Astrocyte of the cerebellum (primary cell): ENCODE measurements at places on chromosomes 1 and 21.

GRCh38 chr21:34020983-34021553 is 52.3 kb upstream of the MRPS6 start:
- DNase-seq: no peak

GRCh38 chr1:69824932-69825331 is 257.2 kb downstream of the LRRC7 start:
- peak; percentile 1 for DNase-seq

DNA sequence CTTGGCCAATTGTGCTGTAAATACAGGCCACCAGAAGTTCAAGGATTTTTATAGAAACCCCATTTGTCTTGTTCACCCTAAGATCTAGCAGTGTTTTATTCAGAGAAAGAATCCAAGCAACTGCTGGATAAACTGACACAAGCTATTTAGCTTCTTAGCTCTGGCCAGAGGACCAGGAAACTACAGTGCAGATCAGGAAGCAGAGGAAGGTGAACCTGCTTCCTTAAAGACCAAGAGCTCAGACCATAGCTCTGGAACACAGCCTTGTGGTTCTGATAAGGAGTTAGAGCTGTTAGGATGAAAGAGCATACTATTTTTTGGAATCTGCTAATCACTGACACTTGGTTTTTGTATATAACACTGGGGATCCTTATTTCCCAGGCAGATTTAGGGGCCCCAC is 5.2 kb upstream of the CCDC17 start:
- no peak for DNase-seq

- DNase-seq: no peak
These were observed 108.9 kb downstream of the OMA1 start for GRCh38 chr1:58437623-58438022.

GRCh38 chr1:56375326-56375804 is 204.0 kb downstream of the PLPP3 start:
- DNase-seq: peak; percentile 58

DNA sequence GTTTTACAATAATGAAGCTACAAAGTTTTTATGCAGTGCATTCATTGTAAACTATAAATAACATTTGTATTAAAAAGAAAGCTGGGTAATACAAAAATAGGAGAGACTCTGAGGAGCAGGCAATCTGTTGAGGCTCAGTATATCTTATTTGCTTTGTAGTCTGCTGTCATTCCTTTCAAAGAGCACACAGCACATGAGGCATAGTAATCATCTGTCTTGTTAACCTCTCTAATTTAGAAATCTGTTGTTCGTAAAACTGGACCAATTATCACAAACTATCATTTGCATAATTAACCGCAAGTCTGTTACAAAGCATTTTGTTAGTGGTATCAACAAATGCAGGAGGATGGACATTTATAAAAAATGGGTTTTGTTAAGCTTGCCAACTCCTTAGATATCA is 51.0 kb downstream of the SELENOF start:
- no peak for DNase-seq

DNA sequence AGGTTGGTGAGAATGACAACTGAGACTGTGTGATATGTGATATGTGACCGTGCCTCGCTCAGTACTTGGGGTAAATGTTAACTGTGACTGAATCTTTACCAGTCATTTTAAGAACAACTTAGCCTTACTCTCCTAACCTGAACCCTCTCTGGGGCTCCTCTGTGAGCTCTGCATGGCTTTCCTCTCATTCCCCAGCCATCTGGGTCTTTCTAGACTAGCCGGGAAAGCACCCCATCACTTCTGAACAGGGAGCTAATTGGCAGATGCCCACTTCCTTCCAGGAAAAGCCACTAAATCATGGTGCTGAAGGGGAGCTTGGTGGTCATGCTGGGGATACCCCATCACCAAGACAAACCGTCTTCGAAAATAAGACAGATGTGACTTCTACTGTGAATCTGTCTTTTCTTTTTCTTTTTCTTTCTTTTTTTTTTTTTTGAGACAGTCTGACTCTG is 16.5 kb upstream of the FOXO6 start:
- no peak for DNase-seq

- DNase-seq: peak; percentile 59
These were observed 33.2 kb downstream of the NHLH2 start for GRCh38 chr1:115807723-115808122.

- no peak for DNase-seq
These were observed 238.4 kb upstream of the POU3F1 start for GRCh38 chr1:38284953-38285352.

- no peak for DNase-seq
These were observed 42.9 kb upstream of the RRP15 start for GRCh38 chr1:218242171-218242570.

DNA sequence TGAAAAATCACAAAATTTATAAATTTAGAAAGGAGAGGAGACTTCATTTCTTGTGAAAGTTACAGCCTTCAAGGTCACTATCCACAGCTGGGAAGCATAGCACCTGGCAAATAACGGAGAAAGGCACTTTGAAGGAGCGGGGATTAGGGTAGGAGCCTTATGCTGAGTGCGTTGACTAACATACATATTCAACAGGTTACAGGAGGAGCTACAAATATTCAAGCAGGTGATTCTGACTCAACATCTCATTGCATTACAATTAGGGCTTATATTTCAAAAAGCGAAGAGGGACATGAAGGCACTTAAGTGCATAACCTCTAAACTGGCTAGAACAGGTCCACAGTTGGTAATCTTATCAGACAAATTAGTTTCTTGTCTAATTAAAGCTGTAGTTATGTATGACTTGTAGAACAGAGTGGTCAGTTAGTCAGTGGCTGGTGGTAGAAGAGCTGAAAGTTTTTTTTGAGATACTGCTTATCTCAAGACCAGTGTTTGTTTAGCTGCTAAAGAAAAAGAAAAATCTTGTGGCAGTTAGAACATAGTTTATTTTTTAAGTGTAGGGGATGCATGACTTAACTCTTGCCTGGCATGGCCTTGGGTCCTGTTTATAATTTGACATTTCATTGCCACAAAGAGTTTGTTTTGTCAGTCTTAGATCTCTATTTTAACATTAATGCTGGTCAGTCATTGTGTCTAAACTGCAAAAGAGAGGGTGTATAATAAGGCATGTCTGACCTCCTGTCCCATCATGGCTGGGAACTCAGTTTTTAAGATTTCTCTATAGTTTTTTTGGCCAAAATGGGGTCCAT is 311.5 kb downstream of the DUSP10 start:
- no peak for DNase-seq

- DNase-seq: no peak
These were observed 241.8 kb downstream of the TTLL7 start for GRCh38 chr1:83756984-83757717.

DNA sequence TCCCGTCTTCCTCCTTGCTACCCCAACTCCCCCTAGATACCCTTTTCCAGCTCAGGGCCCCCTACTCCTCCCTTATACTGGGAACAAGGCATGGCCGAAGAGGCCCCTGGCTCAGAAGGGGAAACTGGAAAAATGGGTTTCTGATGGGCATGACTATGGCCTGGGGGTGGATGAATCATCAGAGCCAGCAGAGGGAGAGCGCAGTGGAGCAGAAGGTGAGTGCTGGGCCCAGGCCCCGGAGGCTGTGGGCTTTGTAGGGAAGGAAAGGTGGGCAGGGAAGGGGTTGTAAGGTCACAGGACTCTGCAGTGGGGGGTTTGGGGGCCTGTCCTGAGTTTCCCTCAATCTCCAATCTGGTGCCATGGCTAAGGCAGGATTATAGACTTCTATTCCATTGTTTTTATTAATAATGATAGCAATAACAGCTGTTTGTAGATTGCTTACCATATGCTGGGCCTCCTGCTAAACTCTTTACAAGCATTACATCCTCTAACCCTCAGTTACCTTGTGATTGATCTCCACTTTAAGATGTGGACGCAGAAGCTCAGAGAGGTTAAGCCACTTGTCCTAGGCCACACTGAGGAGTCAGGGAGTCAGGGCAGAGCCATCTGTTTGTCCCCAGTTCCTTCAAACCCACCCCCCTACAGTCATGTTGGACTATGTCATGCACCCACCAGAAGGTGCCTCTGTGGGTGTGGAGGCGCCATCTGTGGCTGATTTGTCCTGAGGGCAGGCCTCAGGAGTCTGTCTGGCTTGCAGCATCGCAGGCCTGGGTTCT is 36.2 kb upstream of the ZNF362 start:
- DNase-seq: no peak

DNA sequence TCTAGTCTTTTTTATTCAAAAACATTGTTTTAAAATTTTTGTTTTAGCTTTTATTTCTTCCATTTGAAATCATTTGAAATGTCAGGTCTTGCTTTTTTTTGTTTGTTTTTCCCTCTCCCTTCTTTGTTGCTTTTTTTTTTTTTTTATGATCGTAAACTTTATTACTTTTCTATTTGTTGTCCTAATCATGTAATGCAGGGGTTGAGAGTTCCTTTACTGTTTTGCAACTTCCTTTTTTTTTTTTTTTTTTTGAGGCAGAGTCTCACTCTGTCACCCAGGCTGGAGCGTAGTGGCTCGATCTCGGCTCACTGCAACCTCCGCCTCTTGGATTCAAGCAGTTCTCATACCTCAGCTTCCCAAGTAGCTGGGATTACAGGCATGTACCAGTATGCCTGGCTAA is 24.8 kb downstream of the IVNS1ABP start:
- no peak for DNase-seq

GRCh38 chr21:37342046-37342632 is 24.4 kb upstream of the DYRK1A start:
- DNase-seq: no peak

- DNase-seq: no peak
These were observed 4.3 kb downstream of the HSF2BP start for GRCh38 chr21:43654806-43655489.

- DNase-seq: no peak
These were observed 5.0 kb downstream of the RUNX1 start for GRCh38 chr21:35044128-35044527.

DNA sequence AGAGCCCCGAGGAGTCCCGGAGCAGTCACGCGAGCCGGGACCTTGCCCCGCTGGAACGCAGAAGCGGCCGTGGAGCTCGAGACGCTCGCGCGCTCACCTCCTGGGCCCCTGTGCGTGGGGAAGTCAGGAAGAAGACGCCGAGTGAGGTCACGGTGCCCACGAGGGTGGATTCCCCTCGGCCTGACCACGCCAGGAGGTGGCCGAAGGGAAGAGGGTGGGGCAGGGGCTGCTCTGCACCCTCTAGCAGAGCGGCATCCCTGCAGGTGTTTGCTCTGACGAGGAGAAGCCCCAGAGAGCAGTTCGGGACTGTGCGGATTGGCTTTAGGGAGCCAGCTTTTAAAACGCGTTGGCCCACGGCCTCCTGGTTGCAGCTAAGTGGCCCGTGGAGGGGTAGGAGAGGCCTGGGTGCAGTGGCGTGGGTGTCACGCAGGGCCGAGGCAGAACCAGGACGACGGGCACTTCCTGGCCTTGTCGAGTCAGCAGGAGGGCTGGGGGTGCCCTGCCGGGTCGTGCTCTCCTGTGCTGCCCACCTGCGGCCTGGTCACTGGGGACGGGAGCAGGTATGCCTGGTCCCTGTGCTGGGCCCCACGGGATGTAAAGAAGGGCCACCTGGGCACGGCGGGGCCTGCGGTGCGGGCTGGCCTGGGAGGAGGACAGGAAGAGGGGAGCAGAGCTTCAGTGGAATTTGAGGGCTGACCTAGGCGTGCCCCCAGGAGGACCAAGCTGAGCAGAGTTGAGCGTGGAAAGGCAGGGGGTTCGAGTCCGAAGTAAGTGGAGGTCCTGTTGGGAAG is 1.0 kb downstream of the PDXK start:
- DNase-seq: no peak

GRCh38 chr21:45228171-45228641 is 59.5 kb downstream of the POFUT2 start:
- DNase-seq: peak; percentile 99

GRCh38 chr1:156812293-156812990 is 4.2 kb downstream of the SH2D2A start:
- DNase-seq: no peak

GRCh38 chr1:10960411-10961299 is 51.8 kb upstream of the TARDBP start:
- no peak for DNase-seq

DNA sequence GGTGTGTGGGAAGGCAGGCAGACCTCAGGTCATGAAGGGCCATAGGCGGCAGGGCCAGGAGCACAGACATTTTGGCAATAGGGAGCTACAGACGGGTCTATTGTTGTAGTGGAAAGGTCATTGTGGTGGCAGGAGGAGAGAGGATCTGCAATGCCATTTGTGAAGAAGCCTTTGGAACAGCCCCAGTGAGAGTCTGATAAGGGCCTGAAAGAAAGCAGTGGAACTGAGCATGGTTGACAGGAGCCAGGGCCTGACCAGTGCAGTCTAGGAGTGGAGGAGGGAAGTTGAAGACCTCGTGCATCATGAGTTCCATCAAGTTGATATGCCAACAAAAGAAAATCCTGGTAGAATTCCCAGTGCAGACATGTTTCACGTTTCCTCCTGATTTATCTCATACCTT is 65.5 kb downstream of the UCK2 start:
- DNase-seq: no peak

DNA sequence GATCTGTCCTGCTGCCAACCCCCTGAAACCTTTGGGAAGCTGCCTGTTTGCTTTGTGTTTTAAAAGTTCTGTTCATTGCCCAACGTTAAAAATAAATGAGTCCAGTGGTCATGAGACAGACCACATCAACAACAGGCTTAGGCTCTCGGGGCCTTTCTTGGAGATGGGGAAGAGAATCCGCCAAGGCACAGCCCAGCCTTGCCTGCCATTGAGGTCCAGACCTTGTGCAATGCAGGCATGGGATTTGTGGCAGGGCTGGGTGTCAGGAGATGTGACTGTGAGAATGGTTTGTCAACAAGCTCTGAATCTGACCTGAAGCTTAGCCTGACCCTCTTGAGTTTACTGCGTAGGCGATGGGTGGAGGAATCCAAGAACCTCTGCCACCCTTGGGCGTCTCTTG is 4.2 kb downstream of the SPSB1 start:
- no peak for DNase-seq

DNA sequence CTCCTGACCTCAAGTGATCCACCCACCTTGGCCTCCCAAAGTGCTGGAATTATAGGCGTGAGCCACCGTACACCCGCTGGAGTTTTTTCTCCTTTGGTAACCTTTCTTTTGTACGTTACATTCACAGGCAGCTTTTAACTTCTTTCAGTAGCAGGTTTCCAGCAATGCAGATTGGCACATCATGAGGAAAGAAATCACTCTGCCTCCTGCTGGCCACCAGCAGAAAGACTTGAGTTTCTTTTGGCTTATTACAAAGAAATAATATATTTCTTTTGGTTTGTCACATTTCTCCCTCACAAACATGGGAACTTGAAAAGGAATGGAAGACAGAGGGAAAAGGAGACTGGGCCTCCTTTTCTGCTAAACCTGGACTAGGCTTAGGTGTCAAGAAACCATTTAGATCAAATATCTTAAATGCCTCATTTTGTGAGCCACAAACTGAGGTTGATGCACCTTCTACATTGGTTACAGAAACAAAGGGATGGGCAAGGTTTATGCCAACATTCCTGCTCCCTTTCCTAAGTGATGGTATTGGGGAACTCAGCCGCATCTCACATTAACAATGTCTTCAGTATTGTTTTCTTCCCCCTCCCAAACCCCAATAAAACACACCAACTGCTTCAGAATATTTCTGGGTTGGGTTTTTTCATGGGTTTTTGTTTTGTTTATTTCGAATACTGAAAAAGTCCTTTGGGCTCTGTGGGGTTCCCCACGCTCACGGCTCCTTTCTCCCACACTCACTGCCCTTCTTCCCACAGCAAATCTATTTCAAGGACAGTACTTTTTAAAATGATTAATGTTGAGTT is 7.7 kb downstream of the ENSA start:
- DNase-seq: peak; percentile 48
